Inflammatory macrophage treated with lipopolysaccharide for 4 hours (primary cell): ENCODE measurements at places on chromosomes 13 and 19.

- DNase-seq: no peak
Observed at GRCh38 chr13:101930331-101930730, 471.5 kb downstream of the FGF14 start.

GRCh38 chr19:16369664-16370576 lies 45.3 kb downstream of the KLF2 start:
- DNase-seq: no peak

DNA sequence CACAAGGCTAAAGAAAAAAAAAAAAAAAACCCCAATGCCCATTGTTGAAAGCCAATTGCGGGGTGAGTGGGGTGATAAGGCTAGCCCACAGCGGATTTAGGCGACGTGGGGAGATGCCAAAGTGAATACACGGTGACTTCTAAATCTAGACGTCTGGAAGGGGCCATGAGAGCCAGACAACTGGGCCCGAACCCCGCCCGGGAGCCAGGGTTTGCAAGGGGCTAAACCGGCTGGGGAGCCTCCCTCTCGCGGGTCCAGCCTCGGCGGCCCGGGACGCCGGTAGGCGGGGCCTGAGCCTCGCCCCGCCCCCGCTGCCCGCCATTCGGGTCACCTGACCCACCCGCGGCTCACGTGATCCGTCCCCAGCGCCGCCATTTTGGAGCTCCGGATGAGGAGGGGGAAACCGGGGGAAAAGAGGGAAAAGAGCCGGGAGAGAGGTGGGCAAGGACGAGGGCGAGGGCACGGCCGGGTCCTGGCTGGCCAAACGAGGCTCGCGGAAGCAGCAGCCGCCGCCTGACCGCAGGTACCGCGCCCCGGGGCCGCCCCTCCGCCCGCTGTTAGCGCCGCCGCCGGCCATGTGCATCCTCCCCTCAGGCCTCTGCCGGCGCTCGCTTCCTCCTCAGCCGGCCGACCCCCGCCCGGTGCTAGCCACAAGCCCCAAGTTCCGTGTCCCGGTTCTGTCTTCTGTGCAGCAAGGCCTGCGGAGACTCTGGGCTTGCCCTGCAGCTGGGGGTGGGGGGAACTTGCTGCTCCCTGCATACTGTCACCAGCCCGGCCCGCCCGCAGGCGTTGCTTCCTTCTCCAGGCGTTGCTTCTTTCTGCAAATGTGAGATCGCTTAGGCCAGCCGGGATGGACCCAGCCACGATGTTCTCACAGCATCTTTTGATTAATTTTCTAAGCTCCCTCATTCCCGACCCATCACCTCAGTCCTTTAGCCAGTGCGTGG lies at the start of gene ZNF507:
TSS of gene ZNF507 (plus strand) at position 350 of the 947 bp plus-strand sequence. CDS start 7,221 bp downstream, outside the sequence.
- peak; percentile 45 for DNase-seq

DNA sequence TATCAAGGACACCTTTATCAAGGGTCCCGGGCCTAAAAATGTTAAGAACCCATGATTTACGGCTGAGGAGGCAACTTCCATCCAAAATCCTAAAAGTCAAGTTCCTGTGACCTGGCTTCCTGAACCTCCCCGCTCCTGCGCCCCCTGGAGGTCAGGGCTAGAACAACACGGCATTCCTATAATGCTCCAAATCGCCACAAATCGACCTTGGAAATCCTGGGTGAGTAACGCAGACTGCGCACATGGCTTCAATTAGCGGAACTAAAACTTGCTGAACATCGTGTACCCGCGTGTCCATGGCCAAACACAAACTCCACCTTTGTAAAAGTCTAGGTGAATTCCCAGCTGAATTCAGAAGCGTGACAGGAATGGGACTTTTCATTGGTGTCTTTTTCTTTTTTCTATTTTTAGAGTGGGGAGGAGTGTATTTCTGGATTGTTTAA lies 4.3 kb upstream of the C5AR1 start:
- peak; percentile 73 for DNase-seq

- DNase-seq: peak; percentile 3
Observed at GRCh38 chr13:57865600-57866294, 234.2 kb downstream of the PCDH17 start.

DNA sequence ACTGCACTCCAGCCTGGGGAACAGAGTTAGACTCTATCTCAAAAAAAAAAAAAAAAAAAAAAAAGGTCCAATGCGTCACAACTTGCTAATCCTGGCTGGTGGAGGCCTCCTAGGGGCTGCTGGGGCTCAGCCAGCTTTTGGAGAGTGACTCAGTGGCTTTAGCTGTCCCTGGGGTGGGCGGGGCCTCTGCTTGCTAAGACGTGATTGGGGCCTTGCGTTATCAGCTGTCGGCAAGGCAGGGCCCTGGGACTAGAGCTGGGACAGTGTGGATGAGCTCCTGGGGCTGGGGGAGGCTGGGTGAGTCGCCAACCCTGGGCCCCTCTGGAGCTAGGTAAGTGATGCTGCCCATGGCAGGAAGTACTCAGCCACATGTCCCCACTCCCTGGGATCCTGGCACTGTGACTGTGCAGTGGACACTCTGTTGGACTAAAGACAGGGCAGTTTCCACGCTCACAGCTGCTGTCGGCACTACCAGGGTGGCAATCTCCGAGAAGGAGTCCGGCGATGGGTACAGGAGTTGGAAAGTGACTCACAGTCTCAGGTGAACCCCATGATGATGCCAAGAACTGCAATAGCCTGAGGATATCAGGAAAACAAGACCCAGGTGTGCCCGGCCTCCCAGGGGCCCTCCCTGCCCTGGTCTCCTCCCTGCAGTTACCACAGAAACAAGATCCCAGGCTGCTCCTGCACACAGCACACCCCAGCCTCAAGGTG lies 32.2 kb downstream of the F2RL3 start:
- DNase-seq: no peak
